WTC11 (cell line): ENCODE measurements at places on chromosomes 13 and 19.
A peak's percentile ranks its signal among the peaks of the same experiment; 100 is the strongest.

- DNase-seq, result no peak
Measured at GRCh38 chr19:50718255-50719118, 1.1 kb downstream of the SHANK1 start.

DNA sequence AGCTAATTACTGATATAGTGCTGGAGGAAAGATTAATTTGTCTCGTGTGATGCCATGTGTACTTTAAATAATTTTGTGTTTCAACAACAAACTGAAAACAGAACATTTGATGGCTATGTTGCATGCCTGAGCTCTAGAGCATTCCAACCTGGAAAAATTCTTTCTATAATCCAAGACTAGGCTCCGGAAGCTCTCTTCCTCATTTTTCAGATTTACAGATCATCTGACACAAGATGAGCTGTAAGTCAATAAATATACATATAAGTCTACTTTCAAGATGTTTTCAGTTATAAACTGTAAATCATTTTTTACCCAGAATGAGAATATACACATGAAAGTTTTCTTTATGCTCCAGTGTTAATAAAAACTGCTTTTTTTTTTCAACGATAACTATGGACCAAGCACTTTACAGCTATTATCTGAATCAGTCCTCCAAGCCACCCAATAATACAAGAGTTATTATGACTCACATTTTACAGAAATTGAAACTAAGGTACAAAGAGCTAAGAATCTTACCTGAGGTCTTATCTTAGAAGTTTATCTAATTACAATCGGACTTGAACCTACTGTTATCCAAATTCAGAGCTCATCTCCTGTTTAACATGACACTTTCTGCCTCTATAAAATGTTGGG is 6.4 kb upstream of the FOXO1 start:
- no peak for DNase-seq

DNA sequence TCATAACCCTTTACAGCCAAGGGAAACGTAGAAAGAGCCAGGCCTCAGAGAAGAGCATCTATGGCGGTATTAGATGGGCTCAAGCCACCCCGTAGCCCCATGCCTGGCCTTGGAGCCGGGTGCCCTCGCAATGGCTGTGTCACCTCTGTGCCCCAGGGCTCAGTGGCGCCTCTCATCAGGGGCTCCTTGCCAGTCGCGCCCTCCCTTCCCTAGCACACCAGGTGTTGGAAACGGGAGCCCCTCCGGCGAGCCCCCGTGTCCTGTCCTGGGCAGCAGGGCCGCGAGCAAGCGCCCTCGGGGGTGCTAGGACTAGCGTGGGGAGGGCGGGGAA is 453 bp downstream of the ZNF256 start:
- DNase-seq, result no peak

DNA sequence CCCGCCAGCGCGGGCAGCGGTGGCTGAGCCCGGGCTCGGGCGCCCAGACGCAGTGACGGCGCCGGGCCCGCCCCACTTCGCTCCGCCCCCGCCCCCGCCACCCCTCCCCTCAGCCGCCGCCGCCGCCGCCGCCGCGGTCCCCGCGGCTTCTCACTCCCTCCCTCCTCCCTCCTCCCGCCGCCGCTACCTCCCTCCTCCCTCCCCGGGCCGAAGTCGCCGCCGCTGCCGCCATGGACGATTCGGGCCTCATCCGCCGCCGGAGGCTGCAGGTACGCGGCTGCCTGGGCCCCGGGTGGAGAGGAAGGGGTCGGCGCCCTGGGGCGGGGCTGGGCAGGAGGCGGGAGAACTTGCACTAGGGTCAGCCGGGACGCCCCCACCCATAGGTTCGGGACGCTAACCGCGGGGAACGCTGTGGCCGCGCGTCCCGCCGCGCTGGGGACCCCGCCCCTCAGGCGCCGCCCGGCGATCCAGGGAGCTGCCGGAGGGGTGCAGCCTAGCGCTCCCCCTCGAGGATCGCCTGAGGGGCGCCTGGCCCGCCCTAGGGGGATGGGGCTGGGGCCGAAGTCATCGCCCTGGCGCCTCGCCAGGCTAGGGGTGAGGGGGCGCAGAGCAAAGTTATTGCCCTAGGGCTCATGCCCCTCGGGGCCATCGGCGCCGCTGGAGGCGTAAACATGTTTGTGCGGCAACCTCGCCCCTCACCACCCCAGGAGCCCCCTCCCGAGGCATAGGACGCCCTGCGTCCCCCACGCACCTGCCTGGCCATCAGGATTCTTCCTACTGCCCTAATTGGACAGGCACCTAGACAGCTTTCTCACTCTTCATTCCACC is 427 bp downstream of the RTBDN start:
- peak; percentile 71 for DNase-seq

DNA sequence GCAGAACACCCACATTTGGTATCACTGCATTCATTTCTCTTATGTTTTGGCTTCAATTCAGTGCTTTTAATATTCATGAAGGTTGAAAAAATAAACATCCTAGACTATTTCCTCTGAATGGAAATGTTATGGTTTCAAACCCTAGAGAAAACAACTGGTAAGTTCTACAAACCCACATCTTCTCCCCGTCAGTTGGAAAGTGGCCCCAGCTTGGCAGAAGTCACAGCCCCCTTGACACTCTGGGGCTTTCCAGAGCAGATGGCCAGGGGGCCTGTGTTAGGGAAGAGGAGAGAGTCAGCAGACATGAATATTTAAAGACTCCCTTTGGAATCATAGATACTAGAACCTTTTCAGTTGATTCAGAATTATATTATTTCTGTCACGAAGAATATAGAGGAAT is 123.9 kb downstream of the SHISA2 start:
- no peak for DNase-seq

DNA sequence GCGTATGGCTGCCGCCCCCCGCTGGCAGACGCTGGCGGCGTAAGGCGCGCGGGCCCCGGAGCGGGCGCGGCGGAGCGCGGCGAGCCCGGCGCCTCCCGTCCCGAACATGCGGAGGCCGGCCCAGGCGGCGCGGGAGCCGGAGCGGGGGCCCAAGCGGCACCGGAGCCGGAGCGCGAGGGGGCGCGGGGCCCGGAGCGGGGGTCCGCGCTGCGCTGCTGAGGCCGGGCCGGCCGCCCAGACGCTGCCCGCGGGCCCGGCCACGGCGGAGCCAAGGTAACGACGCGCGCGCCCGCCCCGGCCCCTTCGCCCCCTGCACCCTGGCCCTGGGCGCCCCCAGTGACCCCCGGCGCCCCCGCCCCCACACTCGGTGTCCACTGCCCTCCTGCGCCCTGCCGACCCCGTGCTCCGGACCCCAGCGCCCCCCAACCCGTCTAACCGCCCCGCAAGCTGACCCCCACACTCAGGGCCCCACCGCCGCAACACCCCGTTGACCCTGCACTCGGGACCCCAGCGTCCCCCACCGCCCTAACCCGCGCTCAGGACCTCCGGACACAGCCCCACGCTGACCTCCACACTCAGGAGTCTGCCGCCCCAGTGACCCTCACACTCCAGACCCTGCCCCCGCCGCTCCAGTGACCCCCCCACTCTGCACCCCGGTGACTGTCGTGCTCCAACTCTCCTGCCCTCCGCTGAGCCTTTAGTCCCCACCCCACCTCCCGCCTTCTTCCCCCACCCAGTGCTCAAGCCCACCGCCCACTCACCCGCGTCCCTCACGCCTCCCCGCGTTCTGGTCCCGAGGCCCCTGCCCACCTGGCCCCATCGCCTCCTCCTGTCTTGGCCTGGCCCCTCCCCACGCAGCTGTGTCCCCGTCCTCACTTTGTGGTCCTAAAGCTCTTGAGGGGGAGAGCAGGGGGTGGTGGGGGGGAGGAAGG is at the start of gene CSNK1G2:
Gene CSNK1G2 (plus strand): TSS at position 27 of the 932 bp plus-strand sequence. CDS start 28,601 bp downstream, outside the sequence.
- DNase-seq, result no peak

- DNase-seq, result peak; percentile 93
Measured at GRCh38 chr19:5436106-5436947, 18.9 kb upstream of the ZNRF4 start.

DNA sequence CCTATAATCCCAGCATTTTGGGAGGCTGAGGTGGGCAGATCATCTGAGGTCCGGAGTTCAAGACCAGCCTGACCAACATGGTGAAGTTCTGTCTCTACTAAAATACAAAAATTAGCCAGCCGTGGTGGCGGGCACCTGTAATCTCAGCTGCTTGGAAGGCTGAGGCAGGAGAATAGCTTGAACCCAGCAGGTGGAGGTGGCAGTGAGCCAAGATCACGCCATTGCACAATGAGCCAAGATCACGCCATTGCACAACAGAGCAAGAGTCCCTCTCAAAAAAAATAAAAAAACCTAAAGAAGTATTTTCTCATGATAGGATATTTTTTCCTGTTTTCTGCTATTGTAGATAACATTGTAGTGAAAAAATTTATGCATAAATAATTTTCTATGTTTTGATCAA is 13.3 kb downstream of the IFT88 start:
- DNase-seq, result no peak

GRCh38 chr13:102333320-102334198 is 68.3 kb downstream of the FGF14 start:
- no peak for DNase-seq

GRCh38 chr13:100536643-100537180 is 51.9 kb downstream of the GGACT start:
- no peak for DNase-seq

- no peak for DNase-seq
Measured at GRCh38 chr13:43089912-43090498, 66.6 kb downstream of the DNAJC15 start.

DNA sequence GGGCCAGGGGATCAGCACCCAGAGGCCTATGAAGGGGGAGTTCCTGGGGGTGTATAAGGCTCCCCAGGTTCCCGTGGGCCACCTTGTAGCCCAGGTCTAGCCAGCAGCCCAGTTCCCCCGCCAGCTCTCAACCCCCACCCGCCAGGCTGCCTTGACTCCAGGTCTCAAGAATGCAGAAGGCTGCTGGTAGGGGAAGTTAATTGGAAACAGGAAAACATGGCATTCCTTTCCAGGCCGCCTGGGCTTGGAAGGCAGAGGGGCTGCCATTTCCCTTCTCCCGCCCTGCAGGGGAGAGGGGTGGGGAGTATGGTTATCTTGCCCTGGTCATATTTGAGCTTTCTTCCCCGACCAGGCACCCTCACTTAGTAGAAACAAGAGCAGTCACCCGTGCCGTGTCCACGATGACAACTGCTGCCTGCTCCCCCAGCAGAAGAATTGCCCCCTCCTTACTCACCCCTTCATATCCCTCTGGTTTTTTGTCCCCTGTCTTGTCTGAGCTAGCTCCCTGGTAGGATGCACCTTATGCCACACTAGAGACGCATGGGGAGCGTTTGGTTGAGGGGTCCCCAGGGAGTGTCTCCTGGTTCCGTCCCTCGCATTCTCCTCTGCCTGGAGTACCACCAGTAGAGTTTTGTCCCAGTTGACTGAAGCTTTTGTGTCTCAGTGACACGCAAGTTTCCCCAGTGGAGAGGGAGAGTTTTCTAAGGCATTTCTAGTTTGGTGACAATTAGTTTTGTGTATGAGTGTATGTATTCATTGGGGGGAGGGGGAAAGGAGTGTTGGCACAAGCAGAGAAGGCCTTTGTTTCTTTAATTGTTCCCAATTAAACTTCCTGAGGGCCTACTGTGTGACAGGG is 4.5 kb downstream of the BICRA start:
- peak; percentile 80 for DNase-seq

GRCh38 chr19:33063356-33063752 is 1.3 kb downstream of the RHPN2 start:
- DNase-seq, result peak; percentile 24

GRCh38 chr13:76783798-76784197 is 102.4 kb downstream of the KCTD12 start:
- DNase-seq, result no peak

- DNase-seq, result no peak
Measured at GRCh38 chr13:78015782-78016181, 97.2 kb upstream of the EDNRB start.

- no peak for DNase-seq
Measured at GRCh38 chr13:43132911-43133310, 109.5 kb downstream of the DNAJC15 start.

DNA sequence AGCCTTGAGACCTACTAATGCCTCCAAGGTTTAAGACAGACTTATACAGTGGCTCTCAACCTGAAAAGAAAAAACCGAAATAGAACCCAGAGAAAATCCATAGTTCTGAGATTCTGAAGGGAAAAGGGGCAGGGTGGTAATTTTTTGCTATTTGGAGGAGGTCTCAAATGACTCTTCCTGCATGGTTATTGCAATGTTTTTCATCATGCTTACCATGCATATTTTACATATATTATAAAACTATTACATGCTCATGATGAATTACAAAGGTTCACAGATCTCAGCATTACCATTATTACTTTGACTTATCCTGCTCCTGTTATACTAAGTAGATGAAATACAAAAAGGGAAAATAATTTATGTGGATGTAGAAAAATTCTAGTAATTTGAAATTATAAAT is 47.6 kb downstream of the N4BP2L2 start:
- no peak for DNase-seq

DNA sequence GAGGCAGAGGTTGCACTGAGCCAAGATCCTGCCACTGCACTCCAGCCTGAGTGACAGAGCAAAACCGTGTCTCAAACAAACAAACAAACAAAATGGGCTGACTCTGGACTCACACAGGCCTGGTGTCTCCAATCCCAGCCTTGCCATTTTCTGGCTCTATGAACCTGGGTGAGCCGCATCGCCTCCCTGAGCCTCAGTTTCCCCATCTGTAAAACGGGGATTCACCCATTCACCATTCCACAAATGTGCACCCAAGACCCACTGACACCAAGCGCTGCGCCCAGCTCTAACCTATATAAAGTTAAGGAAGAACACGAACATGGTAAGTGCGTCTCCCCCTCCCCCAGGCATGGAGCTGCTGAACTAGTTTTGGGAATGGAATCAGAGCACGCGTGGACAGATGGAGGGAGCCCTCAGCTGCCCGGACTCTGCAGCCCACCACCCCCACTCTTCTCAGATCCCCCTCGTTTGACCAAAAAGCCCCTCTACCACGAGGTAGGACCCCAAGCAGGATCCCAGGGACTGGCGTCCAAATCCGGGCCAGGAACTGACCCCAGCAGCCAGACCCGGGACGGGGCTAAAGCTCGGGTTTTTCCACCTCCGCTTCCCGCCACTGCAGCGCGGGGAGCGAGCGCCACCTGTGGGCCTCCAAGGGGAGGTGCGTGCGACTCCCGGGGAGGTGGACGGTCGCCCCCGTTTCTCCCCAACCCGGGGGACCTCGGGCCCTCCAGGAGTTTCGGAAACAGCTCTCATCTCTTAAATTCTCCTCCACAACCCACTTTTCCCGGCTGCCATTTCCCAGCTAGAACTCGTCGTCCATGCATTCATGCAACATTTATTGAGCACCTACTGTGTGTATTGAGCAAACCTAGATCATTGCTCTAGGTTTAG is 33.0 kb upstream of the ADGRE5 start:
- peak; percentile 80 for DNase-seq

- no peak for DNase-seq
Measured at GRCh38 chr13:74732736-74733385, 598.7 kb upstream of the KLF12 start.

GRCh38 chr19:16380943-16381755 is 56.5 kb downstream of the KLF2 start:
- DNase-seq, result no peak

- no peak for DNase-seq
Measured at GRCh38 chr13:49374585-49375290, 69.1 kb downstream of the CAB39L start.
